ENCODE measurements at places on chromosomes 11 and 22.
A peak's percentile ranks its signal among the peaks of the same experiment; 100 is the strongest.

DNA sequence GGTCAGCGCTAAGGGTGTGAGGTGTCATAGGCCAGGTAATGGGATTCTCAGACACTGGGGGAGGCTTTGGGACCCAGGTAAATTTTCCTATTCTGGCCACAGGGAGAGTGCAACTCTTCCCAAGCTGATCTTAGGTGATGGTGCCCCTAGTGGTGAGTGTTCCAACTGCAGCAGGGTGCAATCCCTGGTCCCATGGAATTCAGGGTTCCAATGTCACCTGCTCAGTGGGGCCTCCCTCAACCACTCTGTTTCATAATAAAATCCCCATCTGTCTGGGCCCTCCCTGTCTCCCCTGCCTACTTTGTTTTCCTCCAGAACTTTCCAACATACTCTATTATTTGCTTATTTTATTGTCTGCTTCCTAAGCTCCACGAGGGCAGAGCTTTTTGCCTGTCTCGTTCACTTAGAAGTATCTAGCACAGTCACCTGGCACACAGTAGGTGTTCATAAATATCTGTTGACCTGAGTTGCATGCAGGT lies 2.9 kb upstream of the SGSM1 start:
- peak; percentile 72 for DNase-seq

- DNase-seq, result no peak
Measured at GRCh38 chr22:36177160-36177559, 16.6 kb upstream of the APOL3 start.

DNA sequence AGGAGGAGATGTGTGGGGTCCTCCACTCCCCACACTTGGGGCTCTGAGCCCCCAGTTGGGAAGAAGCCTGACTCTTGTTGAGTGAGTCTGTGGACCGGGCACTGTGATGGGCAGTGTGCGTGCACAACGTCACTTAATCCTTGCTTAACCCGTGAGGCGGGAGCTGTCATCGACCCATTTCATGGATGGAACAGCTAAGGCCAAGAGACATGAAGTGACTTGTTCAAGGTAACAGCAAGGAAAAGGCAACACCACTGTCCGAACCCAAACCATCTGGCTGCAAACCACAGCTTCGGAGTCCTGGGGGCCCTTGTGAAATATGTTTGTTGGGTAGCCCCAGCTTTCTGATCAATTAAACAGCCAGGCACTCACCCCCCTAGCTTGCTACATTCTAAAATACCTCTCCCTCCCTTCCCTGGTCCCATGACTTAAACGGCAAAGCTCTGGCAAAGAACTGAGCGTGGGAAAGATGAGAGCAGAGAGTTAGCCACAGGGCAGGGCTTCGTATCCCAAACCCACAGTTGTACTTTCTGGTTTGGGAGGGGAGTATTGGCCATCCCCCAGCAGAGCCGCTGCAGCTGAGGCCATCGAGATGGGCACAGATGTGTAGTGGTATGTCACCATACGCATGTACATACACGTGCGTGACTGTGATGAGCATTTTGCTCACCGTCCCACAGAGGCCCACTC lies 26.3 kb downstream of the FADS2 start:
- DNase-seq, result no peak

GRCh38 chr11:88435415-88435814 lies 97.9 kb upstream of the CTSC start:
- no peak for DNase-seq

DNA sequence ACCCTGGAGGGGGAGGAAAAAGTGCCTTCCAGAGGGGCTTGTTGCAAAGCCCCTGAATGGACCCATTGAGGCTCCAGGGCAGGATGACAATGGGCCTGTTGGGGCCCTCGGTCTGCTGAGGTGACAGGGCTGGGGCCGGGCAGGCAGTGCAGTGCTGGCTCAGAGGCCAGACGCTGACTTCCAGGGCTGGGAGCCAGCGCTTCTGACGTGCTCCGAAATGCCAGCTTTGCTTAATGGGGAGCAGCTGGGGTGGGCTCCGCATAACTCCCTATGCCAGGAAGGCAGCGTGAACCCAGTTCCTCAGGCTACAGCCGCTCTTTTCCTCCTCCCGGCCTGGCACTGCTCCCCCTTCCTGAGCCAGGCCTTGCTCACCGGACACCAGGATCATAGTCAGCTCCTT lies 17.7 kb downstream of the NAV2 start:
- no peak for DNase-seq

- DNase-seq, result no peak
Measured at GRCh38 chr11:57735619-57736298, 5.5 kb upstream of the SELENOH start.

GRCh38 chr11:2118677-2119076 lies 20.5 kb downstream of the IGF2 start:
- peak; percentile 44 for DNase-seq

Measured in eye (tissue), 1 donor.